ENCODE measurements at places on chromosomes 11 and 22.

GRCh38 chr11:15577519-15577918 is 462.8 kb downstream of the INSC start:
- DNase-seq = no peak

DNA sequence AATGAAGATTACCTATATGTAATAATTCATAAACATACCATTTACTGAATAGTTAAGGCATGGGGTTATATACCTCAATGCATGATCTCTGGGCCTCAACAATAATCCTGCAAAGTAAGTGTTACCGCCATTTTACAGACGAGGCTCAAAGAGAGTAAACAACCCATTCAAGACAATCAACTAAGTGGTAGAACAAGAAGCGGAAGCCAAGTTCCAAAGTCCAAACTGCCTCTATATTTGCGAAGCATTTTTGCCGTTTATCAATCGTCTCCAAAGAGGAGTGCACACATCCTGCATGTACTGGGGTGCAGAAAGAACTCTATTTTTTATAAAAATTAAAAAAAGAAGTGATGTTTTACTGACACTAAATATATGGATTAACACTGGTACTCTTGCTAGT is 27.5 kb upstream of the P4HA3 start:
- no peak for DNase-seq

DNA sequence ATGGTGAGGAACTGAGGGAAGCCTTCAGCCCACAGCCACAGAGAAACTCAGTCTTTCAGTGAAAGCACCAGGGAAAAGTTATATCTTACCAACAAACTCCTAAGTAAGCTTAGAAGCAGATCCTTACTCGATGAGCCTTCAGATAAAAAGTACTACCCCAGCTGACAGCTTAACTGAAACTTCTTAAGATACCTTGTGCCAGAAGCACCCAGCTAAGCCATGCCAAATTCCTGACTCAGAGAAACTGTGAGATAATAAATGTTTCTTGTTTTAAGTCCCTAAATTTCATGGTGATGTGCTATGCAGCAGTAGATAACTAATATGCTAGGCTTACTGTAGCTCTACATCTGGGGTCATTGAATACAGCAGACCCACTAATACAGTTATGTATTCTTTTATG is 2025.0 kb downstream of the LRRC4C start:
- no peak for DNase-seq

DNA sequence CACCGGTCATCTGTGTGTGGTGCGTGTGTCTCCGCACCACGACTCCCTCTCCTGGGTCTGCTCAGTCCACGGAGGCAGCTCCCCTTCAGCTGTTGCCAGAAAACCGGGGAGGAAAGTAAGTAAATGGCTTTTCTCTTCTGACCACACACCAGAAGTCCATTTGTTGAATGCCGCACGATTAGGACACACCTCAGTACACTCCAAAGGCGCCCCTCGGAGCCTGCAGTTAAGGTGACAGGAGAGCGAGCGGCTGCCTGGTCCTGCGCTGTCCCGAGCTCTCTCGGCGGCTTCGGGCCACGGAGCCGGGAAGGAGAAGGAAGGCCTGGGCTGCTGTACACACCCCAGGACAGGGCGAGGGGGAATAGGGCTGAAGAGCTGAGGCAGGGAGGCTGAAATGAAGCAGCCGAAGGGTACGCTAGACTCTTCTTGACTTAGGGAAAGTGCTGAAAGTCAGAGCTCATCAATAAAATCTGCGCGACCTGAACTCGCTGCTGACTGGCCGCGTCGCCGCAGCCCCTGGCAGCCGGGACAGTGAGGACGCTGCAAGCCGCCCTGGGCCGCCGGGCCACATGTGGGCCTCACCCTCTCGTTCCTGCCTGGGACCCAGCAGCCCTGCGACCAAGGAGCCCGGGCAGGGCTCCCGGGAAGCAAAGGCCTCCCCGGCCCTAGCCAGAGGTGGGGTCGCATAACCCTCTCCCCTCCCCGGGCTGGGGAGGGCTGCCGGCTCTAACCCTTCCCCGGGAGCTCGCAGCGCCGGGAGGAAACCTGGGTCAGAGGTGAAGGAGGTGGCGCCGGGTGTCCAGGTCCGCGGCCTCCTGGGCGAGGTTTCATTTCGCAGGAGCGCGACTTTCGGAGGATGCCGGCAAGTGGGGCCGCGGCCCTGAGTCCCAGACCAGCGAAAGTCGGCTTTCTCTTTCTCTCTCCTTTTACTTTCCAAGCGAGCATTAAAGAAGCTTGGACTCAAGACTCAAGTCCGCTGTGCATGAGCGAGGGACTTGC is 1.6 kb upstream of the PAX6 start:
- DNase-seq = no peak

GRCh38 chr22:39958949-39959639 is 1.1 kb upstream of the TMA7B start:
- no peak for DNase-seq
